ENCODE measurements at places on chromosomes 6 and 20.

GRCh38 chr6:116218172-116218633 lies 35.7 kb downstream of the TSPYL4 start:
- H3K27ac ChIP-seq, result no peak overlapping the region
- H3K36me3 ChIP-seq, result no peaks in the 10 kb centered on the region
- H3K4me1 ChIP-seq, result peaks cover 3% of the 10 kb centered on the region

DNA sequence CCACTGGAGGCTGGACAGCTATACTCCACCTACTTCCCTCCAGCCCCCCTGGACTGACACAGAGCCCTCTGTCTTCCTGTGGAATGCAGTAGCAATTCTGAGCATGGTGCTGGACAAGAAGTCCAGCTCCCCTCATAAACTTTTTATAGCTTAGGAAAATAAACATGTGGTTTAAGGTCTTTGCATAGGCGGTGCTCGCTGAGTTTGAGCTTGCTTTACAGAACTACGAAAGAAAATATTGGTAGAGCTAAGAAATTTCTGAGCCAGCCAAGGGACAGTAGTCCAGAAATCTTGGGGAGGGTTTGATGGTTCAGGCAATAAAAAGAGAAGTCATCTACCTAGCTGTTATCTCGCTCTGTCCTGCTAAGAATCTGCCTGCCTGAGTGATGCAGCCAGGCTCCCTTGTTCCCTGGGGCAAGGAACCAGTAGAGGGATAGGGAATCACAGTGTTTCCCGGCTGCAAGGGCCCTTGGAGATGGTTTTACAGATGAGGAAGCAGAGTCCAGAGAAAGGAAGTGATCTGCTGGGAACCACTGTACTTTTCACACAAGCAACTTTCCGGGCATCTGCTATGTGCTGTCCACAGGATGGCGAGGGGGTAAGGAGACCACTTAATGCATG lies 343.4 kb downstream of the CDC5L start:
- H3K4me3 ChIP-seq, result no peak overlapping the region
- no peaks in the 10 kb centered on the region for H3K27me3 ChIP-seq
- no peak for DNase-seq
- H3K36me3 ChIP-seq, result no peaks in the 10 kb centered on the region

DNA sequence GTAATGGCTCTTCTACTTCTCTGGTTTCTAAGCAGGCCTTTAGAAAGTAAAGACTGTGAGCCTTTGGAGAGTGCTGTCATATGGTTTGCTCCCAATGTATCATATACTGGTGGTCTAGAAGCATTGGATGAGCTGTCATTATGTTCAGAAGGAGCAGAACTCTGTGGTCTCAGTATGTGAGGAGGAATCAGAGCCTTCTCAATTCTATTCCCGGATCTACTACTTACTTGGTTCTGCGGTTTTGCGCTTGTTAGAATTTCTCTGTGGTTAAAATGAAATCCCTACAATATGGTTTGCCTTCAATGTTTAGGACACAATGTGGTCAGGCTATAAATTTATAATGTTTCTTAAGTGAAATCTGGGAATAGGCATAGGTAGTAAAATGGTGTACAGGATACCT lies 64.6 kb downstream of the RWDD2A start:
- DNase-seq, result no peak
- no peak overlapping the region for H3K4me3 ChIP-seq
- no peaks in the 10 kb centered on the region for H3K36me3 ChIP-seq

GRCh38 chr20:49904440-49905214 lies 10.7 kb downstream of the SPATA2 start:
- H3K36me3 ChIP-seq, result peaks cover 13% of the 10 kb centered on the region
- H3K27me3 ChIP-seq, result no peaks in the 10 kb centered on the region
- no peaks in the 10 kb centered on the region for H3K4me1 ChIP-seq
- H3K4me3 ChIP-seq, result no peak overlapping the region
- no peak overlapping the region for H3K27ac ChIP-seq

DNA sequence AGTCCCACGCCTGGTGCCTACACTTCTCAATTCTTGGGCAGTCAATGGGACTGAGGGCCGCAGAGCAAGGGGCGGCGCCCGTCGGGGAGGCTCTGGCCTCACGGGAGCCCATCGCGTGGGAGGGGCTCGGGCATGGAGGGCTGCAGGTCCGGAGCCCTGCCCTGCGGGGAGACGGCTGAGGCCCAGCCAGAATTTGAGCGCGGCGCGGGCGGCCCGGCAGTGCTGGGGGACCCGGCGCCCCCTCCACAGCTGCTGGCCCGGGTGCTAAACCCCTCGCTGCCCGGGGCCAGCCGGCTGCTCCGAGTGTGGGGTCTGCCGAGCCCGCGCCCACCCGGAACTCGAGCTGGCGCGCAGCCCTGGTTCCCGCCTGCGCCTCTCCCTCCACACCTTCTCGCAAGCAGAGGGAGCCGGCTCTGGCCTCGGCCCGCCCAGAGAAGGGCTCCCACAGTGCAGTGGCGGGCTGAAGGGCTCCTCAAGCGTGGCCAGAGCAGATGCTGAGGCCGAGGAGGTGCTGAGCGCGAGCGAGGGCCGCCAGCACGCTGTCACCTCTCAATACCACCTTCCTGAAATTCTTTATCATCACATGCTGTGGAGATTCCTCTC lies 58.5 kb downstream of the BAK1 start:
- DNase-seq, result no peak
- no peaks in the 10 kb centered on the region for H3K27me3 ChIP-seq
- no peaks in the 10 kb centered on the region for H3K36me3 ChIP-seq

DNA sequence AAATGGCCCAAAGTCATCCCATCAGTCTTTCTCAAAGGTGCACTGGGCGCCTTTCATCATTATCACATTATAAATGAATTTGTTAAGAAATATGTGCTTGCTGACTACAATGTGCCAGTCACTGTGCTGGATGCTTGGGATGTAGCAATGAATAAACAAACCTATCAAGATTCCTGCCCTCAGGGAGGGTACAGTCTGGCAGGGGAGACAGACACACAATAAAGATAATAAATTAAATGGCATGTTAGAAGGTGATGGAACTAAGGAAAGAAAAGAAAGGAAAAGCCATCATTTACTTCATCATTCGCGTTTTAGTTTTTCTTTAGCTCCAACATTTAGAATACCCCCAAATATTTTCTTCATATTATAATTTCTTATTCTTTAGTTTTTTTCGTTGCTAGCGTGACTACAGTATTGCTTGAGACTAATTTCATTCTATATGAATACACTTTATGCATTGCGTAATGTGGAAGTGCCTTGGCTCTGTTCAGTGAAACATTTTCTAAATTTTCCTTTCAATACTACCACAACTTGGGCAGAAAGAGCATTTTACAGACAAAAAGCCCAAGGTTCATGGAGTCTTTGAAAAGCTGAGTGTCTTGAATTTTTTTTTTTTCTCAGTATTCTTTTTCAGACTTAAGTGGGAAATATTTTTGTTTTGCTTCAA lies 48.7 kb upstream of the CITED2 start:
- H3K4me1 ChIP-seq, result no peaks in the 10 kb centered on the region
- H3K4me3 ChIP-seq, result no peak overlapping the region
- peaks cover 9% of the 10 kb centered on the region for H3K27me3 ChIP-seq
- no peak for DNase-seq
